IMR-90 (cell line): ENCODE measurements at places on chromosomes 16 and 17.

DNA sequence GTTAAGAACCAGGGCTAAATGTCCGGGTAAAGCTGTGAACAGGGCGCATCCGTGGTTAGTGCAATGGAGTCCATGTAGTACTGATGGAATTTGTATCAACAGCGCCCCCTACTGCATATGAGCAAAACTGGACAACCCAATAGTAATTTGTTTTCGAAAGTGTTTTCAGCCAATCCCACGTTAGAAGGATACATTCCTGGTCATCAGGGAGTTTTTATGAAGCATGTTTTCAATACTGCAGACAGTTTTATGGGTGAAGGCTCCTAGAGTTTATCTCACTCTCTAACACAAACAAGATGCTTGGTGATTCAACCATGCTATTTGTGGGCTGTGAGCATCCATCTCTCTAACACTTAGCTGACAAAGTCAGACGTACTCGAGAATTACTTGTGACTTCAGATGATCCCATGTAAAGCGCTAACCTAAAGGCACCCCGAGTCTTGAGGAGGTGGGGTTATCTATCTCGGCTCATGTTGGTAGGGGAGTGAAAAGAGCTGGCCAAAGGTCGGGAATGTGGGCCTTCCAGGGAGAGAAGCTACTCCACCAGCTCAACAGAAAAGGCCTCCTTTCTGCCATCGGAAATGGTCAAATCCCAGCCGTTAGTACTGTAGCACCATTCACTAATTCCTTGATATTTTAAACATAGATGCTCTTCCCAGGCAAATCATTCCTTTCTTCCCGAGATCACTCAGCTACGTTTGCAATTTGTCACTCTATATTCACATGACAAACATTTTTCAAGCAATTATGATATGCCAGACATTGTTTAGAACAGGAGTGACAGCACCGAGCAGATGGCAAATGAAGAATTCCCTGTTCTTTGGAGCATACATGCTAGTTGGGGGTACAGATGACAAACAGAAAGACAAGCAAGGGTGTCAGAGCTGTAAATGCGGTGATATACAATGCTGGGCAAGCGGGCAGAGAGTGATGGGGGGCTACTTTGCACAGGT is 46.9 kb upstream of the HNF1B start:
- no peak overlapping the region for H3K27ac ChIP-seq
- no peaks in the 10 kb centered on the region for H3K27me3 ChIP-seq
- no peaks in the 10 kb centered on the region for H3K36me3 ChIP-seq

DNA sequence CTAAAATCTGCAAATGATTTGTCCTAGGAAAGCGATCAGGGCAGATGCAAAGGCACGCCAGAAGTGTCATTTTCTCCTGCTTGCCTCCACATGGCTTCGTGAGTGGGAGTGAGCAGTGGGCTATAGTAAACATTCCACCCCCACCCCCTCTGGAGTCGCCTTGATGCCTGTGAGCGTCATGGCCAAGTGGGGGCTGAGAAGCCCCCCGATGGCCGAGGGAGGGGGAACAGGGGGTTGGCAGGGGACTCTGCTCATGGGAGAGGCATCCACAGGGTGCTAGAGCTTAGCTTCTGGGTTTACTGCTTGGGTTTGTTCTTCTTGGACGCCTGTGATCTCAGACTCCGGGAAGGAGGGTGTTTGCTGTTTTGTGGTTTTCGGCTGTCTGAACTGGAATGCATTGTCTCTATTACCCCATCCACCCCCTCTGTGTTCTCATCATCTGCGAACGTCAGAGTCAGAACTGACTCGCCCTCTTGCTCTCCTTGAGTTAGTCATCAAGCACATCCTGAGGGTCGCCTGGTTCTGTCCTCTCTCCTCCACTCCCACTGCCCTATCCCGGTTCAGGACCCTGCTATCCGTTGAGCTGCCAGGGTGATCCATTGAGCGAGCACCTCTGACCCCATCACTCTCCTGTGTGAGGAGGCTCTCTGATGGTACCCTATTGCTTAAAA is 15.4 kb downstream of the TNS4 start:
- DNase-seq = peak; percentile 100
- peak overlapping the region; percentile 89 for H3K27ac ChIP-seq
- H3K4me1 ChIP-seq = peaks cover 47% of the 10 kb centered on the region
- no peaks in the 10 kb centered on the region for H3K27me3 ChIP-seq
- no peaks in the 10 kb centered on the region for H3K36me3 ChIP-seq

GRCh38 chr16:66798161-66798560 is 3.2 kb downstream of the TERB1 start:
- peak; percentile 55 for DNase-seq
- H3K4me1 ChIP-seq = no peaks in the 10 kb centered on the region
- H3K27me3 ChIP-seq = no peaks in the 10 kb centered on the region
- no peak overlapping the region for H3K27ac ChIP-seq
- no peak overlapping the region for H3K4me3 ChIP-seq

GRCh38 chr17:61221597-61222471 is 177.8 kb upstream of the TBX2 start:
- peaks cover 27% of the 10 kb centered on the region for H3K4me1 ChIP-seq
- peak; percentile 37 for DNase-seq
- H3K4me3 ChIP-seq = no peak overlapping the region
- H3K27ac ChIP-seq = no peak overlapping the region

- no peak for DNase-seq
- H3K4me1 ChIP-seq = peaks cover 19% of the 10 kb centered on the region
- no peak overlapping the region; the same call in 1 of the 2 replicates for H3K27ac ChIP-seq
- peak overlapping the region; percentile 48 for H3K4me3 ChIP-seq
- no peaks in the 10 kb centered on the region for H3K36me3 ChIP-seq
- peaks cover 34% of the 10 kb centered on the region for H3K27me3 ChIP-seq
Measured at GRCh38 chr17:7440113-7440833, 961 bp downstream of the FGF11 start.

DNA sequence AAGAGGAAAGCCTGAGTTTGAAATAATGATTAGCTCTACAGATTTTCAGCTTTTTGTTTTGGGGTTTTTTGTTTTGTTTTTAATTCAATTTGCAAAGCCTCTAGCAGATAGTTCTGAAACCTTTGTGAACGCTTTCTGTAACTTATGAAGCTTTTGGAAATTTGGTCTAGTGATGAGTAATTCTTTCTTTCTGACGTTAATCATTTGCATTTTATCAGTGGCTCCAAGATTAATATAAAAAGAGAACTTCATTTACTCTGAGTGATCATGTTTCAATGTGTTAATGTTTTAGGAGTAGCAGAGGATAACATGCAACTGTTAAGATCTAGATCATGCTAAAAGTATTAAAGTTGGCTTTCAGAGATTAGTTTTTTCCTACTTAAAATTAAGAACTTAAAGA is 160.3 kb upstream of the TBX2 start:
- H3K27me3 ChIP-seq = no peaks in the 10 kb centered on the region
- H3K4me1 ChIP-seq = peaks cover 14% of the 10 kb centered on the region
- no peak overlapping the region for H3K27ac ChIP-seq
- no peak overlapping the region for H3K4me3 ChIP-seq
- DNase-seq = peak; percentile 42
- H3K36me3 ChIP-seq = no peaks in the 10 kb centered on the region
